ENCODE measurements at places on chromosomes 13 and 19.

DNA sequence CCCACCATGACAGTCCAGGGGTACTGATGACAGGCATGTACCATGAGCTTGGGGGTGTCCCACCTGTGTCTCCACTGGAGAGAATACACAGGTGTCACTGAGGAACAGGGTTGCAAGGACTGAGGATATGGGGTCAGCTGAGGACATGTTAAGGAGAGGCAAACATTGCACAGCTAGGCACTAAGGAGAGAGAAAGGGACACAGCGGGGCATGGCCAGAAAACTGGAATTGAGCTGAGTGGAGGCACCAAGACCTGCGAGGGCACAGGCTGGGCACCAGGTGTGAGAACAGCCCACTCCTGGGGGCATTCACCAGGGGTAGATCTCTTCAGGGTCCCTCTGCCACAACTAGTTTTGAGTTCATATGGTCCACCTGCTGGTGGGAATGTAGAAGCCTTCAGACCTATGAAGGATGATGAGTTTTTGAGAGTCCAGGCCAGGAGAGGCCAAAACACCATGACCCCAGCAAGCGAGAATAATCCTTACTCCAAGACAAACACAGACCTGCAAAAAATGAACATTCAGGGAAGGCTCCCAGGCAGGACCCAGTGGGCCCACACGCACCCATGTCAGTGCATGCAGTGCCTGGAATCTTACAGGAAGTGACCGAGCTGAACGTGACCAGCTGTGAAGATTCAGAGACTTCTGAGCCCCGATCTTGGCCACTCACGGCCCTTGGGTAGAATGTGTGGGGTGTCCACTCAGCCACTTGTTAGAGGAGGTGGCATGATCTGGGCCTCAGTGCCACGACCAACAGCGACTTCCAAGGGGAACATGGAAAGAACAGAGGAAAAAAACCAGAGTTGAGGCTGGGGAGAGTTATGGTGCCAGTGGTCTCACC is 1.4 kb upstream of the ZNF584 start:
- DNase-seq: no peak

DNA sequence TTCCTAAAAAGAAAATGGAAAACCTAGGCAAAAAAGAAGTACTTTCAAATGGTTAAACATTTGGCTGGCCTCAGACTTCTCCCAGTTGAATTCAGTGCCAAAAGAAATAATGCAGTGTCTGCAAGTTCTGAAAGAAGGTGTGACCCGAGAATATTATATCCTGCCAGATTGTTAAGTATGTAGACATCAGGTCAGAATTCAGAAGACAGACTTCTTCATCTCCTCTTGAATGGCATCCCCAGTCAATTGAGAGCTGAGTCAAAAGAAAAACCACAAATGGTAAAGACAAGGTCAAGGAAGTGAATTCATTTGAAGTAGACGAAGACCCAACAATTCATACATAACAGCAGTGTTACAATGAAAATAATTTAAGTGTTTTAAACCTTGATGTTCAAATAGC is 194.5 kb downstream of the NBEA start:
- DNase-seq: no peak

- DNase-seq: no peak
Measured at GRCh38 chr13:52711286-52711685, 28.3 kb downstream of the CNMD start.

DNA sequence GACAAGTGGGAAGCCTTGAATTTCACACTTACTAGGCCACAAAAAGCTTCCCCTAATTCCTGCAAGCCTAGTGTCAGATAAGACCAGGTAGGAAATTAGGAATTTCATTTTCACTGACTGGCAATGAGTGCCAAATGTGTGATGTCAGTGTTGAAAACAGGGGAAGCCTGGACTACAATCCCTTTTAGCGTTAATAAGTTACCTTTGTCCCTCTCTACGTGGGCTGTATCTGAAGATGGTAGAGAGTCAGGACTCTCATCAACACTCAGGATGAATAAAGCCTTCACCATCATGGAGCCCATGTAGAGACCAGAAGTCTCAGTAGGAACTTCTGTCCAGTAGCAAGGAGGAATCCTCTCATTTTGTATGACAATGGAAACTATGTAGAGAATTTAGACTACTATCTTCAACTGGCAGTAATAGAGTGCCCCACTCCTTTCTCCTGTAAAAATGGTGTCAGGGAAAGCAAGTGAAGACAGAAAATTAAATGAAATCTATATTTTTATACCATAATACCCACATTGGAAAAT is 324.1 kb upstream of the KLHL1 start:
- no peak for DNase-seq

GRCh38 chr19:31538879-31539278 is 189.6 kb upstream of the TSHZ3 start:
- no peak for DNase-seq

DNA sequence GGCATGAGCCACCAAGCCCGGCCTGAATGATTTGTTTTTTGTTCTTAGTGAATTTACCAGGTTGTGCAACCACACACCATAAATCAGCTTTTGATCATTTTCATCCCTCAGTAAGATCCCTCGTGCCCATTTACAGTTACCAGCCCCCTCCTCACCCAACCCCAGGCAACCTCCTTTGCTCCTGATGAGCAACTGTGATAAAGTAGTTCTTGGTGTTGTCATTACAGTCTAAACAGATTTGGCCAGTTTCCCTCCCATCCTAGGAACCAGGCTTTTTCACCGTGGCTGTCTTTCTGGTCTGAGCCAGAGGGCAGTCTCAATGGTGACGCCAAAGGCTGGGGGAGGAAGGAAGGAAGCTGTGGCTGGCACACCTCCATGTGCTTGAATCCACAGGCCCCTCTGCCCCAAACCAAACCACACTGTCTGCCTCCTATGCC is 61.2 kb upstream of the WDFY2 start:
- no peak for DNase-seq

GRCh38 chr13:66329988-66330451 is 900.1 kb downstream of the PCDH9 start:
- DNase-seq: no peak

DNA sequence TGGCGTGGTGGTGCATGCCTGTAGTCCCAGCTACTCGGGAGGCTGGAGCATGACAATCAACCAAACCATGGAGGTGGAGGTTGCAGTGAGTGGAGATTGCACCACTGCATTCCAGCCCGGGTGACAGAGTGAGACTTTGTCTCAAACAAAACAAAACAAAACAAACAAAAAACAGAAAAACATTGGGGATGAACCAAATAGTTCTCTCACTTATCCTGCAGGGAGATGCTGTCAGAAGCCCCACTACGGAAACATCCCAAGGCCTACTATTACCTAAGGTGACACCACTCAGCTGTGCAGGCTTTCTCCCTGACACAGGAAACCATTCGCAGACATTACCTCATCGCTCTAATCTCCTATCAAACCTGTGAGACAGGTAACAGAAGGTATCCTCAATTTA is 113.5 kb downstream of the FOXO1 start:
- no peak for DNase-seq

DNA sequence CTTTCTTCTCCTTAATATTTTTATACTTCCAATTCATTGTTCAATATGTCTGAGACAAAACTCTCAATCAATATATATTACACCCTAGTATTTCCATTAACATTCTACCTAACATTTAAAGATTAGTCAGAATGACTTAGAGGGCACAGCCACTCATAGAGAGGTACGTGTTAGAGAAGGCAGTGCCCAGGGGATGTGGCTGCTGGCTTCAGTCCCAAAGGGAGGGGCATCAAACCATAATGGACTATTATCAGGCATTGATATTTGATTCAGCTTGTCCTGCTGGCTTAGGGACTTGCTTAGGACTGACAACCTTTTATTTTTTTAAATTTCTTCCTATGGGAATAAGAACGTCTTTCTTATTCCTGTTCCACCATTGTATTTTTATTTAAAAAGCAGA is 1392.0 kb upstream of the ATXN8OS start:
- no peak for DNase-seq

- DNase-seq: no peak
Measured at GRCh38 chr13:54287062-54287764, 1258.6 kb downstream of the OLFM4 start.

DNA sequence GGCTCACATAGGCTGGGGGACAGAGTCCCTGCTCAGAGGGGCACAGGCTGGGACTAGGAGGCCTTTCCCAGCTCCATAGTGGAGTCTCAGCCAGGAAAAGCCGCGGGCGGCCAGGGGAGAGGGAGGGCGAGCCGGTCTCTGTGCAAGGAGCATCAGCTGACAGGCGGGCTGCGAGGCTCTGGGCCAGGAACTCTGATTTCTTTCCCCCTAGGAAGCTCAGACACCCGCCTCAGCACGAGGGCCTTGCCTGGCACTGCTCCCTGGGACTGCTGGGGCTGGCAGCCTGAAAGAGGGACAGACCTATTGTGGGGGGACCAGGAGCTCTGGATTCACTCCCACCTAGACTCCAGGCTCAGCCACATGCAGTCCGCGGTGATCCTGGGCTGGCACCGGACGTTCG is 2.2 kb upstream of the PLK5 start:
- no peak for DNase-seq

- no peak for DNase-seq
Measured at GRCh38 chr13:113506025-113506685, 15.6 kb upstream of the DCUN1D2 start.

GRCh38 chr19:2798733-2799132 is 13.4 kb downstream of the THOP1 start:
- no peak for DNase-seq

GRCh38 chr19:5352229-5352763 is 11.7 kb upstream of the PTPRS start:
- DNase-seq: no peak

DNA sequence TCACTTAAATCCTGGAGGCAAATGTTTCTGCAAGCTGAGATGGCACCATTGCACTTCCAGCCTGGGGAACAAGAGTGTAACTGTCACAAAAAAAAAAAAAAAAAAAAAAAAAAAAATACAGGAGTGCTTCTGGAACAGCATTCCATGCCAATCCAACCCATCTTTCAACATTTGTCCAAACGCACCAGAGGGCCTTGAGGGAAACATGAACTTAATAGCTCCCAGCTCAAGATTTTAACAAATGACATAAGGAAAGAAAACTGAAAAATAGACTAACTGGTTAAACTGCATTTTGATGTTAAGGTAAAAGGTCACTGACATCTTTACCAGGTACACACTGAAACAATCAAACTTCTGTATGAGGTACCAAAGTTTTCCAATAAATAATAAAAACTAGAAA is 47.7 kb upstream of the ZNF83 start:
- DNase-seq: no peak

DNA sequence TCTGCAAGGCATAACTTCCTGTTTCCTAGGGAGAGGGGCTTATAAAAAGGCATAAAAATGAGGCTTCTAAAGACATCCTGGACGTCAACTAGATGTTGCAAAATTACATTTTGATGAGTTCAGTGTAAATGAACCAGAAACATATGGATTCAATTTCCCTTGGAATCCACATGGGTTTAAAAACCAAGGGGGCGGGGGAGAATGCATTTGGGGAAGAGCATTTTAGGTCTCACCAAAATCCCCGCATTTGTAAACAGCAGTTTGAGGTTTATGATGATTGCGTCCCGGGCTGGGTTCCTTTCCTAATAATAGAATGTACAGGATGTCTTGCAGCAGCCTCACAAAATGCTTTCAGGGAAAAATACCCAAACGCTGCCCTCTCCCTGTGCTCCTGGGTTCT is 407.8 kb downstream of the ZNF536 start:
- no peak for DNase-seq

DNA sequence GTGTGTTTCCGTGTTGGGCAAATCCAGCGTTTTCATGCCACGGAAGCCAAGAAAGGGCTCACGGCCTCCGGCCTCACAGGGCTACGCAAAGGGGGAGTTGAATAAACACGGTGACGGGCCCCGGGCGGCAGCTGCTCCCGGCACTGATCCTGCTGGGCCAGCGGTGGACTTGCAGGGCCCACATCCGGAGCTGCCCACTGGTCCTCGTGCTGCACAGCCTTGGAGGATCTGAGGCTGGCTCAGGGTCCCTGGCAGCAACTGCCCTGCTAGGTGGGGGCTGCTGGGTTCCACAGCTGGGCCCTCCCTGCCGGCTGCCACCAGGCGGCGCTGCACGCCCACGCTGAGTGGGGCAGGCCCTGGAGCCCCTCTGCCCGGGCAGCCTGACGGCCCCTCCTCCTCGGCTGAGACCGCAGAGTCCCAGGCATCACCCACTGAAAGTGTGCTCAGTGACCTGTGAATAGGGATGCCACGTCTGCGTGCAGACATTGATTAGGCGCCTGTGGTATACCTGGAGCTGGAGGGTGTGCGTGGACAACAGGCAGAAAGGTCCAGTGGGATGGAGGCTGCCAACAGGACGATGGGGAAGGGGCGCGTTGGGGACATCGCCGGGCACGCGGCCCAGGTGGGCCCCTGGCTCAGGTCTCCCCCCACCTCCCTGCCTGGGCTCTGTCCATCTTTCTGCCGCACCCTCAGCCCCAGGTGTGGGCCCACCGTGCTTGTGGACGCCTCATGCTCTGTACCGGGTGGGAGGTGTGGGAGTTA is 5.3 kb upstream of the HCN2 start:
- DNase-seq: no peak

DNA sequence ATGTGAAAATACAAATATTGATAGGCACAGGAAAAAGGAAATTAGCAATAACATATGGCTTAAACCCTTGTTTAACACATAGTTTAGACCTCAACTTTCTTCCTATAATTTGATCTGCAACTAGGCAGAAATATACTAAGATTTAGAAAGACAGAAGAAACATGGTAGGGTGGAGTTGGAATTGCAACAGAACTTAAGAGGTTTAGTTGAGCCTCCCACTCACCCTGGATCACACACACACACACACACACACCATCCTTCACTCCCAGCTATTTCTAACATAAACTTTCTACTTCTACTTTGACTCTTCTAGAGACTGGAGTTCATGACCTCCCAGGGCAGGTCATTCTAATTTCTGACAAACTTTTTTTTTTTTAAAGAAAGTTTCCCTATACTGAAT is 47.4 kb downstream of the FLT3 start:
- DNase-seq: no peak

GRCh38 chr13:108575430-108575829 is 54.0 kb upstream of the MYO16 start:
- no peak for DNase-seq

DNA sequence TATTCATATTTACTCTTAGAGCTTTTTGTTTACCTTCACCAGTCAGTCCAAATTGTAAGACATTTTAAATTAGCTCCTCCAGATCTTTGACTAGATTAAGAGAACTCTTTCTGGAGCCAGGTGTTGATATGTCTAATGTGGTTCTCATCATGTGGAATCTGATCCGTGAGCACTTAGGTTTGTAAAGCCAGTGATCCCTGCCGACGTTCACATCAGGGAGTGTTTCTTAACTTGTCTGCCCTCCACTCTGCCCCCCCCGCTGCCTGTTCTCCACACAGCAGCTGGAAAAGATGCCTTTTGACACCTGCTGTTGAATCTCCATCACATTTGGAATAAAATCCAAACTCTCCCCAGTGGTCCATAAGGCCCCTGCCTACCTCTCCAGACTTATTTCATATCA is 17.7 kb downstream of the METTL21C start:
- DNase-seq: peak; percentile 59

DNA sequence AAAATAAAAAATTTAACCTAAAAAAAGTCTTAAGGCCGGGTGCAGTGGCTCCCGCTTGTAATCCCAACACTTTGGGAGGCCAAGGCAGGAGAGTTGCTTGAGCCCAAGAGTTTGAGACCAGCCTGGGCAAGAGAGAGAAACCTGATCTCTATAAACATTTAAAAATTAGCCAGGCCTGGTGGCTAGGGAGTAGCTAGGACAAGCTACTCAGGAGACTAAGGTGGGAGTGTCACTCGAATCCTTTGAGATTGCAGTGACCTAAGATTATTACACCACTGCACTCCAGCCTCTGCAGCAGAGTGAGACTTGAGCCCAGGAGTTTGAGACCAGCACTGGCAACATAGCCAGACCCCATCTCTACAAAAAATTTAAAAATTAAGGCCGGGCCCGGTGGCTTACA is 1.1 kb downstream of the CCDC97 start:
- no peak for DNase-seq

GRCh38 chr19:30280018-30280417 is 92.2 kb upstream of the ZNF536 start:
- no peak for DNase-seq
